GM23248 (cell line): ENCODE measurements at places on chromosomes 12 and 14. TPM values are rescaled to one million over a fixed set of nuclear protein-coding genes. Genes with fewer than 3 reads are reported as not detected.

The LPAR5 gene
- not detected in 2 replicates for total RNA-seq

The PIWIL1 gene
- not detected in 2 replicates for total RNA-seq

The TMEM229B gene
- 0.65 and 1.1 TPM in 2 replicates for total RNA-seq

The AQP6 gene
- total RNA-seq: not detected in 2 replicates

The MYO1A gene
- total RNA-seq: not detected in 2 replicates

The NGB gene
- total RNA-seq: not detected in 2 replicates

The BAG5 gene
- total RNA-seq: 23.9 and 25.8 TPM in 2 replicates

The OR6C6 gene
- total RNA-seq: not detected in 2 replicates

The TBX3 gene
- 25.1 and 34.0 TPM in 2 replicates for total RNA-seq

The KRT85 gene
- total RNA-seq: not detected in 2 replicates

The GLIPR1L1 gene
- total RNA-seq: not detected in 2 replicates

- DNase-seq: no peak
These were observed 783.8 kb downstream of the VRK1 start for GRCh38 chr14:97581016-97581415.

- DNase-seq: peak; percentile 56
These were observed 21.8 kb downstream of the IRAK3 start for GRCh38 chr12:66210840-66211239.

DNA sequence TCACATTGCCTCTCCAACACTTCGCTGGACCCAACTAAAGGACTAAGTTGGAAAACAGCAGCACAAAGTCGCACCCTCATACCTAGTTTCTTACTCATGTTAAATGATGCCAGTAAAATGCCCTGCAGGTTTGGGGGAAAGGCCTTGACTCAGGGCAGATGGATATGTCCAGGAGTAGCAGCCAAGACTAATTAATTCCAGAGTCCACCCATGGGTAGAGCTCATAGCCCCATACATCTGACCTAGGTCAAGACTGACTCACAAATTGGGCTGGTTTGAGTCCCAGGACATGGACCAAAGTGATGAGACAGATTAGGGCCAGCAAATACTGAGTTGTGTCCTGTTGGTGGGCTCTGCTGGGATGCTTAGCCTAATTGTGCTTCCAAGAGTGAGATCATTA, 224.0 kb upstream of the BTG1 start:
- peak; percentile 89 for DNase-seq

GRCh38 chr12:116662612-116663144, 75.2 kb downstream of the SPRING1 start:
- DNase-seq: peak; percentile 26

DNA sequence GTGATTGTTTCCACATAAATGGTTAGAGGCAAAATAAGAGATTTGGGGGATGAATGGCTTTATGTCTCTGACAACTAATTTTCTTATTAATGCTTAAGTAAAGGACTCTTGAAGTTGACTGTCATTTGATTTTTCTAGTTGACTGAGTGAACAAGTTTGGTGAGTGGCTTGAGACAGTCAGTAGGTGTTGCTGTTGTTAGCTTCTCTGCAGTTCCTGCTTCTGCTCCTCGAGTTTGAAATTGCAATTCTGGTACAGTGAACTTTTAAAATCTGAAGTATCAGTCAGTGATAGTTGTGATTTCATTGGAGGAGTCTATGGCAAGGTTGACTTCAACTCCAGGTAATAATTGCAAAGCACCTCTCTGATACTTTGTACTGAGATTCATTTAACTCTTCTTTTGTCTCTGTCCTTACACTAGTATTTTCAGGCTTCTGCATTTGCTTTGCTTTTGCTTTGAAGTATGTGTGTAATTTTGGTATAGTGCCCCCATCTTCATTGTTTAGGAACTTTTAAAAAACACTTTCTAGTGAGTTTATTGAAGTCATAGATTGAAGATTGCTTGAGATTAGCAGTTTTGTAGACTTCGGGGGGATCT, 415.5 kb downstream of the PCNX1 start:
- DNase-seq: peak; percentile 69

DNA sequence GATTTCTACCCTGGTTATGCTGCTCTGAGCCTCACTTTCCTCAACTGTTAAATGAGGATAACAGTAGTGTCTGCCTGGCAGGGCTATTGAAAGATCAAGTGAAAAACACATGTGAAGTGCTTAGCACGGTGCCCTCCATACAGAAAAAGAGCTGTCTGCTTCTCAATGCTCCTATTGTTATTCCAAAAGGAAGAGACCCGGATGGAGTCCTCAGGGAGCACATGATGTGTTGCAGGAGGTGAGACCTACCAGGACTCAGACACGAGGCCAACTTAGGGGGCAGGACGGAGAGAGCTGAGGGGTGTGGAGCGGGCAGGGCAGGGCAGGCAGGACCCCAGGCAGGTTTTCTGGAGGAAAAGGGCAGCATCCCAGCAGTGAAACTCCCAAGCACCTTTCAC, 8.9 kb downstream of the FAIM2 start:
- no peak for DNase-seq

DNA sequence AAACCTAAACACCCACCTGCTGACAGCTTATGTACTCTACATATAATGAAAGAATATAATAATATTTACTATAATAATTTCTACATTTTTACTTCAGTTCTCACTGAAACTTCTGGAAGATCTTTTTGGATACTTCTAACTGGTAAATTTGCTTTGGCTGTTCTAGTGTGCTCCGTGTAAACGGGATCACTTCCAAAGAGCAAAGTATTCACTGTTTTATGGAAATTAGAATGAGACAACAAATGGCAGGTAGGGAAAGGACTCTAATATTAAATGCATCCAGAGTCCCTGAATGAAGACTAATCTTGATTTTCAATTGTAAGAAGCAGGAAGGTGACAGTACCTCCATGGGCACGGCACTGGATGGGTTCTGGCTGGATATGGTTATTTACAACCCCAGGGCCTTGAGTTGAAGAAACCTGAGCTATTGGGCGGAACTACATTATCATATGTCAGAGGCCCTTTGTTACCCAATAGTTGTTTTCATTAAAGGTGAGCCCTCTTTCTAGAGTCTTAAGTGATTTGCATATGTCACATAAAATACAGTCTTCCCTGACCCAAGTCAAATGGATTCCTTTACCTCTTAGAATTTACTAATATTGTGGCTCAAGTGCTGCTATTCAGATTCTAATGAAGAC, 10.7 kb downstream of the ERP29 start:
- no peak for DNase-seq

GRCh38 chr14:83734431-83734830, 1795.5 kb upstream of the FLRT2 start:
- no peak for DNase-seq

GRCh38 chr12:98228683-98229539, 286.5 kb upstream of the TMPO start:
- no peak for DNase-seq

DNA sequence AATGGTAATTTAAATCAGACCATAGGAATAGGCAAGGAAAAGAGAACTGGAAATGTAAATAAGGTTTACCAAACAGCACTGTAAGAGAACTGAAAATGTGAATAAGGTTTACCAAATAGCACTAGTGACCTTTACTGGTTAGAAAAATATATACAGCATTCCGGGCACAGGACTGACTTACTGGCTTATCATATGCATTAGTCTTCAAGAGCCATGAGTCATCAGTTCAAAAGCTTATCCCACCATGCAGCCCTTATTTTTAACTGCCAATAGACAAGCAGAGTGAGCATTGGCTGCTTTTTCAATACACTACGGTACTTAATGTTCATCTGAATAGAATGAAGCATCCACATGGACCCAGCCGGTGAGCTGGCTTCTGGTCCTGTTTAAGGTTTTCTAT, 13.0 kb upstream of the NELL2 start:
- no peak for DNase-seq

GRCh38 chr12:82954572-82954971, 267.9 kb downstream of the TMTC2 start:
- DNase-seq: no peak

DNA sequence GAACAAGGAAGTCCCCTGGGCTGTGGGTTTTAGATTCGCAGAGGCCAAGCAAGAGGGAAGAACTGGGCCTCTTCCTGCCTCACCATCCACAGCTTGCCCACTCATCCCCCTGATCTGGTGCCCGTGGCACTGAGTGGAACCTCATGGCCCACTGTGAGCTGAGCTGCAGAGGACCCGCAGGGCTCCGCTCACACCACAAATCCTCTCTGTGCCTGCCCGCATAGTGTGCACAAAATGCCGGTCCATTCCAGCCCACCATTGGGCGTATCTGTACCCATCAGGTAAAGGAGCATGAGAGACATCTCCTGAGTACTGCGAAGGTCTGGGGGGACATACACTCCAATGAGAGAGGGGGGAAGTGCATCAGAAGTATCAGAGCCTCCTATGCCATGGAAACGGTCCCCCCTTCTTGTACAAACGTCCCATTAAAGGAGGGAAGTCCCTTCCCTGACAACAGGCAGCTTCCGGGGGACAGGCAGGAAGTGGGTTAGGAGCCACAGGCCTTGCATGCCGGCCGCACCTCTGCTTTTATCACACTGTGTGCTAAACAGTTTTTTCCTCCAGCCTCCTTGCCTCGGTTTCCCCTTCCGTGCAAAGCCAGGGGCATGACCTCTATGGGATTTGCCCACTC, 309.4 kb upstream of the DIO3 start:
- no peak for DNase-seq

DNA sequence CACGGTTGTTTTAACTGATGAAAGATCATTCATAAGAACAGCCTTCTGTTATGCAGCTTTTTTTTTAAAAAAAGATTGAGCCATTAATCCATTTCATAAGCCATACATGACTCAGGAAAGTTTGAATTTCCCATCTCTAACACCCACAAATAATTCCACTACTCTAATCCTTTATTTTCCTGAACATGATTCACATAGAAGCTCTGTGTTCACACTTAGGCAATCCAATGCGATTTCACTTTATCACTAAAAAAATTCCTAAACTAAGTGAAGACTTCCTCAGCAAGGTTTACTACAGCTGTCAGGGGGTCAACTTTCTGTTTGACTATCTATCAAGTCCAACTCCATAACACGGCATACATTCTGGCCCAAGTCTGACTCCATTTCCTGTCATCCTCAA, 25.9 kb downstream of the PKP2 start:
- DNase-seq: no peak

GRCh38 chr12:26846416-26846815, 13.4 kb upstream of the ITPR2 start:
- DNase-seq: no peak

DNA sequence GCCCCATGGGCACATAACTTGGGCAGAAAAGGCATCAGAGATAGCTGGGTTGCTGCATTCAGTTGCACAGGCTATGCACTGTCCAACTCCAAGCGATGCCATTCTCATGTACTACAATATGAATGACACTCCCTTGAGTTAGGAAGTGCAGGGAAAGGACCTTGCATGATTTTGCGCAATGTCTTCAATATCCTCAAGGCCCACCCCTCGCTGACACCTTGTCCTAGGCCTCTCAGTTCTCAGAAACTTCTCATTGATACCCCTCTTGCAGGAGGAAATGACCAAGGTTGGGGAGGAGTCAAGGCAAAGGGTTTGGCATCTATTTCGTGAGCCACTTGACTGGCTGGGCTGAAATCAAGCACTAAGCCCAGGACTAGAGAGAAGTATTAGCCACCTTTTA, 70.4 kb downstream of the ARL6IP4 start:
- DNase-seq: no peak

DNA sequence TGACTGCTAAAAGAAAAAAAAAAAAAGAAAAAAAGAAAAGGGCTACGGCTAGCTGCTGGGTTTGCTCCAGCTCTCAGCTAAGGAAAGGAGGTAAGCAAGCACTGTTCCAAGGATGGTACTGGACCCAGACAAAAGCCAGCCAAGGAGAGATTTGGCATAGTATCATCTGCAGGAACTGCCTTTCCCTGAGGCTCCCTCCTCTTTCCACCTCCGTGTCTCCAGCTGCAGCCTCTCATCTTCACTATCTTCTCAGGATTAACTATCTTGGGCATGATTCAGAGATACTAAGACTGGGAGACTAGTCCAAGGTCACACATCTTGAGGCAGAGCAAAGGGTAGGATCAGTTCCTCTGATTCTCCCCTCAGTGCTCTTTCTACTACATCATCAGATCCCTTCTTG, 6.0 kb downstream of the KITLG start:
- peak; percentile 33 for DNase-seq

DNA sequence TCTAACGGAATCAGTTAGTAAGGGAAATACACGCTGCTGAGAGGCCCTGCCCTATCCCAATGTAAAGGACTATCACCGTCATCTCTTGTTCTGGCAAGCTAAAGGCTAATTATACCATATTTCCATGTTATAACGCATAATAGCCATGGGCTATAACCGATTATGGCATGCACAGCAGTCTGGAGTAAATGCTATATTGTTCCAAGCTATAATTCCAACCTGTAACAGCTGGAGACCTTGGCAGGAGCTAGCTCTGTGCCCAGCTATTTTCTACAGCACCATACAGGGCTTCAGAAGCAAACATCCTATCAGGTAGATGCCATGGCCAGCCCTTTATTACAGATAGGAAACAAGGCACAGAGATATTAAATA, 26.3 kb downstream of the SYNE3 start:
- no peak for DNase-seq

DNA sequence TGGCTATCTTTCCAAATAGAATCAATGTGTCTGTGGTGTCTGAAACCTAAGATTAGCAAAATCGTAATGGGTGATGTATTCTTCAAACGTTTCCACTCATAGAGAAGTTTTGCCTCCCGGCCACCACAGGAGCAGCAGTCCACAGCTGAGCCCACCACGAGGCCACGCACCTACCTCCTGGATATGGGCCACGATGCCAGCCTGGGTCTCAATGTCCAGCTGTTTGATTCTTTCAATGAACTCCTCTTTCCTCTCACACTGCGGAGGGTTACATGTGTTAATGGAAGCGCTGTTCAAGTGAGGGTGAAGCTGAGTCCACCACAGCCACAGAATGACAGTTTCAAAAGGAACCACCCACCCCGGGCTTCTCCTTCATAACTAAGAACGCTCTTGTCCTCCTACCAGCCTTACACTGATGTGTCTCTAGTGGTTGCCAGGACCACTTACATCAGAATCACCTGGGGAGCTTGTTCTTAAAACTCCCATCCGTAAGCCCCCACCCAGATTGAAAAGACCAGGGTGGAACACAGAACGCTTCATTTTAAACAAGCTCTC, 75.3 kb downstream of the CCDC88C start:
- DNase-seq: no peak

GRCh38 chr12:27747111-27747820, 32.8 kb upstream of the KLHL42 start:
- DNase-seq: peak; percentile 69

DNA sequence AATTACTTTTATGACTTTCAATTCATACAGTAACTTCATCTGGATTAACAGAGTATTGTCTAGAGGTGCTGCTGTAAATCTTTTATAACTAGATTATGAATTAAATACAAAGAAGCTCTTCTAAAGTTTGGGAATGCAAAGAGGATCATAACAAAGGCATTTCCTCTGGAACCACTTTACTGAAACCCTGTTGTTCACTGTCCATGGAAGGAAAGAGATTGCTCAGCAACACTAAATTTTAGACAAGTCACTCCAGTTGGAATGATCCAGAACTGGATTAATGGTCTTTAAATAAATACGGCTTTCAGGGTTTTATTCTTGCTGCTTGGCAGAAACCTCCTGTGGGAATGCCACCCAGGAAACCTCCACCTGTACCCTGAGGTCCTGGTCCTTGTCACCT, 250.6 kb downstream of the KSR2 start:
- peak; percentile 17 for DNase-seq

- peak; percentile 17 for DNase-seq
These were observed 13.7 kb downstream of the TRIM9 start for GRCh38 chr14:51081209-51081608.

- DNase-seq: peak; percentile 21
These were observed 2.9 kb downstream of the FGFR1OP2 start for GRCh38 chr12:26941215-26941594.

GRCh38 chr12:45200491-45201043, 15.3 kb upstream of the ANO6 start:
- no peak for DNase-seq
